Activated T-cell treated with anti-CD3 and anti-CD28 coated beads, Interleukin-2, amount 50 U/mL, for 48 hours (primary cell): ENCODE measurements at places on chromosomes 2 and 18.

DNA sequence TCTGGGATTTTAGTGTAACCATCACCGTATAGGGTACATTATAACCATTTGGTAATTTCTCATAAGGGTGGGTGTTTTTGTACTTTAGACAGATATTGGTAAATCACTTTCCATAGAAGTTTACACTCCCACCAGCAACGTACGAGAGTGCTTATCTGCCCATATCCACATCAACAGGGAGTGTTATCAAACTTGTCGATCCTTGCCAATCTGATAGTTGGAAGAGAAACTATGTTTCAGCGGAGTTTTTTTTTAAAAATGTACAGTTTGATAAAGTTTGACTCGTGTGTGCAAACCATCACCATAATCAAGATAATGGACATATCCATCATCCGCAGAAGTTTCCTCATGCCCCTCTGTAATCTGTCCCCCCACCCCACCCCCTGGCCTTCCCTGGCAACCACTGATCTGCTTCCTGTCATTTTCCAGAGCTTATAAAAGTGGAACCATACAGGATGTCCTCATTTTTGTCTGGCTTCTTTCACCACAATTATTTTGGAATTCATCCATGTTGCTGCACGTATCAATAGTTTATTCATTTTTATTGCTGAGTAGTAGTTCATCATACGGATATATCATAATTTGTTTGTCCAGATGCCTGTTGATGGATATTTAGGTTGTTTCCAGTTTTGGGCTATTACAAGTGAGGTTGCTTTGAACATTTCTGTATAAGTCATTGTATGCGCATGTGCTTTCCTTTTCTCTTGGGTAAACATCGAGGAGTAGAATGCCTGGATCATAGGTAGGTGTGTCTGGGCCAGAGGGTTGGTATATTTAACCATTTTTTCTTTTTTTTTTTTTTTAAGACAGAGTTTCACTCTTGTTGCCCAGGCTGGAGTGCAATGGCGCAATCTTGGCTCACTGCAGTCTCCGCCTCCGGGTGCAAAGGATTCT lies 18.6 kb downstream of the GLI2 start:
- no peak for DNase-seq

DNA sequence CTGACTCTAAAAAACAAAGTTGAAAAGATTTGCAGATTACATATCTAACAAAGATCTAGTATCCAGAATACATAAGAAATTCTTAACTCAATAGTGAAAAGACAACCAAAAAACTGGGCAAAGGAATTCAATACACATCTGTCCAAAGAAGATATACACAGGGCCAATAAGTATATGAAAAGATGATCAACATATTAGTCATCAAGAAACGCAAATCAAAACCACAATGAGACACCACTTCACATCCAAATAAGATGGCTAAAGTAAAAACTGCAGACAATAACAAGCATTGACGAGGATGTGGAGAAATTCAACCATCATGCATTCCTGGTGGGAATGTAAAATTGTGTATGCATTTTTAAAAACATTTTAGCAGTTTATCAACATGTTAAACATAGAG lies 256.0 kb downstream of the EIPR1 start:
- no peak for DNase-seq

GRCh38 chr2:129872446-129872845 lies 107.0 kb upstream of the RAB6C start:
- no peak for DNase-seq

DNA sequence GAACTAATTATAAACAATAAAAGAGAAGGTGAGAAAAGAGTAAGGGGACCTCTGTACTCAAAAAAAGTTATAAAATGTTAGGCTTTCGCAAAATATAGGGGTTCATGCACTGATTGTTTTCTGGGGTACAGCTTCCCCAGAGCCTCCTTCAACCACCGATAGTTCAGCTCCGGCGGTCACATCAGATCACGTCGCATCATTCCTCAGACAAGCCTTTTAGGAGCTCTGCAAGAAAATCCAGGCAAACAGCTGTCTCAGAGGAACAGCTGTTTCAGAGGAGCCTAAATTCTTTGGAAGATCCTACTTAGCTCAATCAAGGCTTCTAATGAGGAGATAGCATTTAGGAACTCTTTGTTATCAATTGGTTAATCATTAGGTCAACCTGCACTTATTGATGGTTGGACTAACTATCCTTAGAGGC lies 78.7 kb downstream of the MYCN start:
- DNase-seq, result no peak

GRCh38 chr18:10524507-10525370 lies 1.1 kb upstream of the NAPG start:
- no peak for DNase-seq

GRCh38 chr18:40414155-40414754 lies 1540.8 kb upstream of the PIK3C3 start:
- no peak for DNase-seq
